ENCODE measurements at places on chromosomes 5 and 9. TPM values are rescaled to one million over a fixed set of nuclear protein-coding genes. Genes with fewer than 3 reads are reported as not detected.

The ADAMTSL2 gene
- 9.7 TPM for total RNA-seq

- peak; percentile 29 for DNase-seq
Observed at GRCh38 chr9:120740132-120740531, 25.9 kb upstream of the MEGF9 start.

The SERINC5 gene
- total RNA-seq = 3.0 TPM

The ELAVL2 gene
- 1.1 TPM for total RNA-seq

DNA sequence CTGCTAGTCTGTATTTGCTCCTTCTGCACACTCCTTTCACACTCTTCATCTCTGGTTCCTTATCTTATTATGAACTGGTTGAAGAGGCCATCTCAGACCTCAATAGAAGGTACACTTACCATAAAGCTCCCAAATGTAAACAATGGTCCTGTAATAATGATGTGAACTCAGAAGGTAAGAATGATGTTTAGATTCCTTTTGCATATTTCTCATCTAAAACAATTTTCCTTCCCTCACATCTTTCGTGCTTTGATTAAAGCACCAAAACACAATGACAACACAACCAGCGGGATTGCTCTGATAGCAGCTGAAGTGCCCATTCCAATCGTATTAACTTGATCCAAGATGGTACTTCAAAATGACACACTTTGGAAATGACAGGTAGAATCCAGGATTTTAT lies 34.3 kb downstream of the NFIB start:
- no peak for DNase-seq

- DNase-seq = no peak
Observed at GRCh38 chr9:698954-699353, 142.5 kb upstream of the DMRT1 start.

- no peak for DNase-seq
Observed at GRCh38 chr5:65022932-65023331, 254.2 kb downstream of the CWC27 start.

DNA sequence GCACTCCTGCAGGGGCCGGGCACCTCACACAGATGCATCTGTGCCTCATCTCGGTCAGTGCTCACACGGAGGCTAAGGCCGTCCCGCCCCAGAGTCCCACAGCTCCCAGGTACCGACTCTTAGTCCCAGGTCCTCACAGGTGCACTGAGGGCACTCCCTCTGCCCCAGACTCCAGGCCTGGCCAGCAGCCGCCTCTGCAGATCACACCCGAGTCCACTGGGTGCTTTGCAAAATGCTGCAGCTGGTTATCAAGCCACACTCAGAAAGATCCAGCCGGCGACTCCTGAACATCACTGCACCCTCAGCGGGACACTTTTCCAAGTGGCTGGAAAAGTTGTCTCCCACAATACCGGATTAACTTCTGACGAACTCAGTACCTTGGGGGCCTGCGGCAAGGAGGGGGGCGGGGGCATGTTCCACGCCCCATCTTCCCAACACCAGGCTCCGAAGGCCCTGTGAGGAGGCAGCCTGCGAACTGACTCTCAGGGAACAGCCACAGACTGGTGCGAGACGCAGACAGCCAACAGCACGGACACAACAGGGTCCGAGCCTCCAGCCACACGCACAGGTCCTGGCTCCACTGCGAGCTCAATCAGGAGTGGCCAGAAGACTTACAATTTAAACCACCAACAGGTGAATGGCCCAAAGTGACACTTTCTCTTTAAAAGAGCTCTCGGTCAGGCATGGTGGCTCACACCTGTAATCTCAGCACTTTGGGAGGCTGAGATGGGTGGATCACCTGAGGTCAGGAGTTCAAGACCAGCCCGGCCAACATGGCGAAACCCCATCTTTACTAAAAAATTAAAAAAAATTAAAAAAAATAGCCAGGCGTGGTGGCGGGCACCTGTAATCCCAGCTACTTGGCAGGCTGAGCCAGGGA lies 4.0 kb downstream of the BRD3 start:
- no peak for DNase-seq

The ADGRD2 gene
- not detected for total RNA-seq

DNA sequence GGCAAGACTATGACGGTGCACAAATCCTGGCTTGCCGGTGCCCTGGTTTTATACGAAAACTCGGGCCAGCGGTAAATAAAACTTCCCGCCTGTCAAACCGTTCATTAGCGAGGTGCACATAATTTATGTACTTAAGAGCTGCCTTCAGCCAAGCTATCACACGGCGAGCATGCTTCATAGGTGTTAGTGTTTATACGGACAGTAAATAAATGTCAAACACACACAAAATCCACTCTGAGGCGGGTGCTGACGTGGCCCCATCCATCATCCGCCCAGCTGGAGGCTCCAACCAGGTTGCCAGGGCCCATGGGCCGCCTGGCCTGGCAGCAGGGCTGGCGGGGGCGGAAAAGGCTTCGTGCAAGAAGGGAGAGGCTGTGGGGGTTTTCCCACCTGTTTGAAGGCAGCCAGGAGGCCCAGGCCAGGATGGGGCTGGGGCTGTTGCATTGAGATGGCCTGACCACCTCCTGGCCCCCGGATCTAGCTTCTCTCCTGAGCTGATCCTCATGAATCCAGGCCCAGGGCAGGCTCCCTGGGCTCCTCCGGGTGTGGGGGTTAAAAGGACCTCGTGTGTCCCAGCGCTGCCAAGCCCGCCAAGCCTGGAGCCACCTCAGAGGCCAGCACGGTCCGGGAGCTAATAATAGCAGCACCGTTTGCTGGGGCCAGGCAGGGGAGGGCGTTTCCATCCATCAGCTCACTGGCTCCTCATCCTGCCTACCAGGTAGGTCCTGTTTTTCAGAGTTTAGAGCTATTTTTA lies 43.2 kb downstream of the BARX1 start:
- DNase-seq = no peak

- peak; percentile 16 for DNase-seq
Observed at GRCh38 chr5:169006842-169007790, 293.8 kb downstream of the SLIT3 start.

GRCh38 chr5:100902440-100903038 lies 543 bp downstream of the ST8SIA4 start:
- DNase-seq = no peak

DNA sequence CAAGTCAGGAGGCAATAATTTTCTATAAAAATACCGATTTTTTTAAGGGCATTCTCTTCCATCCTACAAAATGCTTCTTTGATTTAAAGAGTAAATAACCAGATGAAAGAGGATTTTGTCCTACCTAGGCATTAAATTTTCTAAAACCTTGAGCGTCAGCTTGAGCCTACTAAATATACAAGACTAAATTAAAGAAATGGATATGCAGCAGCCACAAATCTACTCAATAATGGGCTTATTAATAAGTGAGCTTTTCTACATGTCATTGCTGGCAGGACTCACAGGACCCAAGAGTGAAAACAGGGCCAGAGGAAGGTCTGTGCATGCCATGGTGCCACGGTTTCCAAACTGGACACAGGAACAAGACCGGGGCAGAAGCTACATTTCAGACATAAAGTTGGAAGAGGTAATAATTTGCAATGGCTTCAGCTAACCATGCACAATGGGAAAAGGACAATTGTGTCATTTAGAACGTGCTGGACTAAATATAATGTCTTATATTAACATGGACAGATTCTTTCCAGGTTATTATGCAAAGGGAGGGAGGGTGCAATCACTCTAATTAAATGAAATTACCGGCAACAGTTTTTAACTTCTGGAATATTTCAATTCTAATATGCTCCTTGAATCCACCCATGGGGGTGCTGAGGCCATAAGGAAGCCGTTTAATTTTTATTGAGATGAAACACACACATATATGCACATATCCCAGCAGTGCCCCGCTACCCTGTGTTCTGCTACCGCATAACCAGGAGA lies 5.2 kb downstream of the WHRN start:
- no peak for DNase-seq

The CDC26 gene
- 57.9 TPM for total RNA-seq
